Activated CD4-positive, alpha-beta T cell treated with anti-CD3 and anti-CD28 coated beads, Interleukin-2, amount 50 U/mL, for 24 hours (primary cell): ENCODE measurements at places on chromosomes 1 and 21.

GRCh38 chr1:1206376-1206965, at the start of gene TNFRSF18:
TNFRSF18 (minus strand) TSS chr1:1206592; CDS start chr1:1206571, 21 bp downstream.
- DNase-seq: peak; percentile 47

DNA sequence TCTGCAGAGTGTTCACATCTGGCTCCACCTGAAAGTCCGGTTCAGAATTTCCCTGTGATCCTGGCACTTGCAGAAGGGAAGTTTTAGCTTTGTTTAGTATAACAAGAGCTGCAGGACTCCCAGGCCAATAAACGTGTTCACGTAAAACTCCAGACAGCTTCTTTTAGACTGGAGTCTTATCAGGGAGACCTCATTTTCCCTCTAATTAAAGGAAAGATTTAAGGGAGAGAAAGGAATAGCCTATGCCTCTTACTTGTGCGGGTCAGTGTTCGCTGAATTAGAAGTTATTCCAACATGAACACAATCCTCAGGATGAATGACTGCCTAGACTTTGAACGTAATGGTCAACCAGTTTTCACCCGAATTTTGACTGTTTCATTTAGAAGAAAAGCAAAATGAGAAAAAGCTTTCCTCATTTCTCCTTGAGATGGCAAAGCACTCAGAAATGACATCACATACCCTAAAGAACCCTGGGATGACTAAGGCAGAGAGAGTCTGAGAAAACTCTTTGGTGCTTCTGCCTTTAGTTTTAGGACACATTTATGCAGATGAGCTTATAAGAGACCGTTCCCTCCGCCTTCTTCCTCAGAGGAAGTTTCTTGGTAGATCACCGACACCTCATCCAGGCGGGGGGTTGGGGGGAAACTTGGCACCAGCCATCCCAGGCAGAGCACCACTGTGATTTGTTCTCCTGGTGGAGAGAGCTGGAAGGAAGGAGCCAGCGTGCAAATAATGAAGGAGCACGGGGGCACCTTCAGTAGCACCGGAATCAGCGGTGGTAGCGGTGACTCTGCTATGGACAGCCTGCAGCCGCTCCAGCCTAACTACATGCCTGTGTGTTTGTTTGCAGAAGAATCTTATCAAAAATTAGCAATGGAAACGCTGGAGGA, 202.1 kb upstream of the SGIP1 start:
- DNase-seq: no peak

- DNase-seq: no peak
These were observed 11.3 kb downstream of the CCDC190 start for GRCh38 chr1:162849711-162850110.

DNA sequence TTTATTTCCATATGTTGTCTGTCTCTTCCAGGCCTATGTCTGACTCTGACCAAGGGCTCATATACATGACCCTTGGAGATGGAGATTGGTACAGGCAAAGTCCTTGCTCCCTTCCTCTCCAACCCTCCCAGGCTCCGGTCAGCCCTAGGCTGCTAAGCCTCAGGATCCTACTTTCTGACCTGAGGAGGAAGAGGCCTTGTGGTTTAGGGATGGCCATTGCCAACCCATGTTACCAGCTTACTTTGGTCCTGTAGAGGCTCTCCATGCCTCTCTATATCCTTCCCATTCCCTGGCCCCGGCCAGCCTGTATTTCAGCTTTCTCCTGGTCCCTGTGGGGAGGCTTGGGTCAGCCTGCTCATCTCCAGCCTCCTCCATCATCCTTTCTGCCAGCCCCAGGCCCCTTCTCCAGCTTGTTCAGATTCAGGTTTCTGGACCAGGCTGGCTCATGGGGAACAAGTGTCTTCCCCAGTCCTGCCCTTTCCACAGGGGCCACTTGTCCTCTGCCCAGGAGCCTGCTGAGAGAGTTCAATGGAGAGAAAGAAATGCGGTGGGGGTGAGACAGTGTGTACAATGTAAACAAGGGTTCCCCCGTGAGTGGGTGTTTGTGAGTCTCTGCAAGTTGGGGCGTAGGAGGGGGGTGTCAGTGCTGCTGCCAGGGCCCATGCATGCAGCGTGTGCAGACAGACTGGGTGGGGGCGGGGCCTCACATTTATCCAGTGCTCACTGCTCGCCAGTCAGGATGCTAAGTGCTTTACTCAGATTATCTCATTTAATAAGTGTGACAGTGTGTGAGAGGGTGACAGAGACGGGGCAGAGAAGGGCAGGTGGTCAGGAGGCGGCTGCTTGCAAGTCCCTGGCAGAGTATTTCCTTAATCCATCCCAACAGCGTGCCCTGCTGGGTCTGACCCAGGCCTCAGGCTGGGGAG, 31.3 kb upstream of the FOXO6 start:
- DNase-seq: no peak

GRCh38 chr1:32775640-32776337, 41.4 kb downstream of the YARS1 start:
- no peak for DNase-seq

DNA sequence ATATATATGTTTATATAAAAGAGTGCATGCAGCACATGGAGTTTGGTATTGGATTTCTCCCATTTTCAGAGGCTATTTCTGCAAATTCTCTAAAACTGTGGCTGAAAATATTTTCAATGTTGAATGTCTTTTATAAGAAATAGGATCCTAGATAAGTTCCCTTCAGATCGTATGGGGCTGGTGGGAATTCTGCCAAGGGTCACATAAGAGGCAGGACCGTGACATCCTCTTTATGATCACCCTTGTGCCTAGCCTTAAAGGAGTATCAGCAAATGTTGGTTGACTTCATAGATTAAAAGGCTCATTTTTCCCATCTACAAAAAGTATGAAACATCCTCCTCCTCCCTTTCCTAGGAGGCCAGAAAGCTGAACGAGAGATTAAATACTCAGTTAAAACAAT, 1.3 kb upstream of the IFNAR2 start:
- no peak for DNase-seq

DNA sequence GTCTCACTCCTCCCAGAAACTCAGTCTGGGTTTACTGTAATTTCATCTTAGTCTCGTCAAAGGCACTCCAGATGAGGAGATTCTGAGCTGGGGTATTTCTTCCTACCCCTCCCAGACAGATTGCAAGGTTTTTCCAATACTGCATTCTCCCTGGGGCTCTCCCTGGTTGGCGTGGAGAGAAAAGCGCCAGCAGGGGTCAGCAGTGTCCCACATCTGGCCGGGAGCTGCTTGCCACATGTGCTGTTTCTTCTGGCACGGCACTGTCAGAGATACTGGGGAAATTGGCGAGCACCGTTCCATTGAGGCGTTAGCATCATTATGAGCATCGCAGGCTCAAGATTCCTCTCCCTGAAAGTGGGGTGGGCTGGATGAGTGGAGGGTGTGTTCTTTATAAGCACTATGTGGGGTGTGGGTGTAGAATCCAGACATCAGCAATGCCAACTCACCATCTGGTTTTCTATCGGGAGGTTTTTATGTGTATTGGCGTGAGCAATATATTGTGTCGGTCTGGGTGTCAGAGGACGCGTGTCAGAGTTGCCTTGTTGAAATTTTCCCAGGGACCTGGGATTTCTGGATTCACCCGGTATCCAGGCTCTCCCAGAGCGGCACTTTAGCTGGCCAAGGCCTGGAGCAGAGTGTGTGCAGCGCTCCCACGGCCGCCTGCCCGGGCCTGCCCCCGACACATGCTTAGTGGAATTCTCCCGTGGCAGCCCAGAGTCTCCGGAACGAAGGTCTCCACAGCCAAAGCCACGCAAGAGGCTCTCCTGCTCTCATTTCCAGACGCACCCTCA, 8.0 kb upstream of the NAV1 start:
- no peak for DNase-seq

DNA sequence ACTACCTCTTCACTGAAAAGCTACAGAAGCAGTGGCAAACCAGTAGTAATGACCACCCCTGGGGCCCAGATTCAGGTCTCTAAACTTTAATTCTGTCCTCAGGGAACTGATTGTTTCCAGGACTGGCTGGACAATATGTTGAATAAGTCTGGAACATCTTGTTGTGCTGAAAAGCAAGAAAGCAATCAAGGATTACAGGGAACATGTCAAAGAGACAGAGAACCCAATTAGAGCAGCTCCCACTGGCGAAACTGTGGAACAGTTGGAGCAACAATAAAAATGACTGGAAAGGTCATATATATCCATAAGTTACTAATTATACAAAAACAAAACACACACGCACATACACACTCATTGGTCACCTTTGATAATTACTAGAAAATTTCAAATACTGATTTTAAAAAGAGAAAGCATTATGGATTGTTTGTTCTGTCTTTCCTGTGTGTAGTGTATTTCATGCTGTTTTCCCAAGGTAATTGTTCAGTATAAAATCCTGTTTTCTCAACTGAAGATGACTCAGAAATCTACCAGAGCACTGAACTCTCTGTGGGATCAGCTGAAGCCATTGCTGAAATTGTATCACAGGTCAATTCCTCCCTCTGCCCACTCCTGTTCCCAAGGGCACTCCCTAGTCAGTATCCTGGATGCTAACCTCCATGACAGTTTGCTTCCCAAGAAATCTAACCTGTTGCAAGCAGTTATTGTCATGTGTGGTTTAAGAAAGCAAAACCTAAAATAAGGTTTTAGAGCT, 83.6 kb upstream of the RGS1 start:
- no peak for DNase-seq

- DNase-seq: no peak
These were observed 458 bp downstream of the CRABP2 start for GRCh38 chr1:156704930-156705320.

DNA sequence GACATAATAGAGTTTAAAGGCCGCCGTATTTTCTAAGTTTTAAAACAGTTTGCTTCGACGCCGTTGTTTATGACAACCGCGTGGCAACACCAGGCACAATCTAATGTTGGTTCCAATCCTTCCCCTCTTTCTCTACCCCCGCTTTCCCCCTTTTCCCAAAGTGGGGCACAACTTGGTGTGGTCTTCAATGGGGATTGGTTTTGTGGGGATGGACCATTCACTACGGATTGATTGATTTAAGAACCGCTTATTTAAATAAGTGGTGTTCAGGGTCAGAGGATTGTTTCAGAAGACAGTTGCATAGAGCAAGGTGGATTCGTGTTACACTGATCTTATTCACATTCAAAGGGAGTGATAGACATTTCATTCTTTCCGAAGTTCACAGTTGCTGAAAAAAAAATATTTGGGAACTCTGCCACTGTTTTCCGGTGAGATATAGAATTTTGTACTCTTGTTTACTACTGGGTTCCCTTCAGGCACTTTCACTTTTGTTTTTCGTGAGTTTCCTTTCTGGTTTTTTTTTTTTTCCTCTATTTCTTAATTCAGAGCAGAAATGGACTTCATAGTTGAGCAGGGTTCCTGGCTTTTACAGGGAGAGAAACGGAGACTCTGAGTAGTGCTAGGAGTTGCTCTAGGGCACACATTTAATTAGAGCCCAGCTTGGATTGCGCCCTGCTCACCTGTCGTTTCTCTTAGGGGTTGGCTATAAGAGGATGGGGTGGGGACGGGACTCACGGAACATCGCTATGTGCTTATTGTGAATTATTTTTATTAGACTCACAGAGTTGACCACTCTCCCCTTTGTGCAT, 79.6 kb upstream of the AK4 start:
- no peak for DNase-seq
